CD4-positive, alpha-beta T cell (primary cell): ENCODE measurements at places on chromosomes 4 and X.

GRCh38 chrX:72143609-72143907 is 11.8 kb upstream of the RTL5 start:
- DNase-seq = no peak

DNA sequence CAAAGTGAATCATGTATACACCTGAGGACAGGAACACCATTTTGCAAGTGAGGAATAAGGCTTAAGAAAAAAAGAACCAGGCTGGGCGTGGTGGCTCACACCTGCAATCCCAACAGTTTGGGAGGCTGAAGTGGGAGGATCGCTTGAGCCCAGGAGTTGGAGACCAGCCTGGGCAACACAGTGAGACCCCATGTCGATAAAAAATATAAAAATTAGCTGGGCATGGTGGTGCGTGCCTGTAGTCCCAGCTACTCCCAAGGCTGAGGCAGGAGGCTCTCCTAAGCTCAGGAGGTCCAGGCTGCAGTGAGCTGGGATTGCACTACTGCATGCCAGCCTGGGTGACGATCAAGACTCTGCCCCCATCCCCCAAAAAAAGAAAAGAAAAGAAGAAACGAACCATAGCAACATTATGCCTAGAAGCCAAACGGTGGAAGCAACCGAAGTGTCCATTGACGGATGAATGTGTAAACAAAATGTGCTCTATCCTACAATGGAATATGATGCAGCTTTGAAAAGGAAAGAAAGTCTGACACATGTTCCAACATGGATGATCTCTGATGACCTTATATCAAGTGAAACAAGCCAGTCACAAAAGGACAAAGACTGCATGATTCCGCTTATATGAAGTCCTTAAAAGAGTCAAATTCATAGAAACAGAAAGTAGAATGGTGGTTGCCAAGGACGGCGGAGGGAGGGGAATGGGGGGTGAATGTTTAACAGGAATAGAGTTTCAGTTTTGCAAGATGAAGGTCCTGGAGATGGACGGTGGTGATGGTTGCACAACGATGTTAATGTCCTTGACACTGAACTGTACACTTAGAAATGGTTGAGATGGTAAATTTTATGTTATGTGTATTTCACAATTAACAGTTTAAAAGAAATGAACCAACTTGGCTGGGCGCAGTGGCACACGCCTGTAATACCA is 8.6 kb upstream of the KIAA0232 start:
- no peak for DNase-seq

GRCh38 chr4:127783026-127783769 is 1.1 kb downstream of the HSPA4L start:
- no peak for DNase-seq

GRCh38 chr4:144901141-144901540 is 196.9 kb downstream of the ANAPC10 start:
- no peak for DNase-seq

- DNase-seq = no peak
These were observed 99.4 kb upstream of the STX18 start for GRCh38 chr4:4641254-4641653.

DNA sequence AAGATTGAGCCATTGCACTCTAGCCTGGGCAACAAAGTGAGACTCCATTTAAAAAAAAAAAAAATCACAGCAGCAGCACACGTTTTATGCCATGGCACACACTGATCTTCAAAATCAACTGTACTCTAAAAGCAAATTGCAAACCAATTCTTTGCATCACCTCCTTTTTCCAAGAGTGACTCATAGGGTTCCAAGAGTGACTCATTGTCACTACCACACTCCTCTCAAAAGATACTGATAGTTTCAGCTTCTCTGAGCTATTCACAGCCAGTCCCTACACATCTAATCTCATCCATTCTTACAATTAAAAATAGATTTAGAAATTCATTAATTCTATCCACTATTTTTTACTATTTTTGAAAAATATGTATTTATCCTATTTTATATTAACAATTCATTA is 1494.9 kb upstream of the AGA start:
- no peak for DNase-seq

DNA sequence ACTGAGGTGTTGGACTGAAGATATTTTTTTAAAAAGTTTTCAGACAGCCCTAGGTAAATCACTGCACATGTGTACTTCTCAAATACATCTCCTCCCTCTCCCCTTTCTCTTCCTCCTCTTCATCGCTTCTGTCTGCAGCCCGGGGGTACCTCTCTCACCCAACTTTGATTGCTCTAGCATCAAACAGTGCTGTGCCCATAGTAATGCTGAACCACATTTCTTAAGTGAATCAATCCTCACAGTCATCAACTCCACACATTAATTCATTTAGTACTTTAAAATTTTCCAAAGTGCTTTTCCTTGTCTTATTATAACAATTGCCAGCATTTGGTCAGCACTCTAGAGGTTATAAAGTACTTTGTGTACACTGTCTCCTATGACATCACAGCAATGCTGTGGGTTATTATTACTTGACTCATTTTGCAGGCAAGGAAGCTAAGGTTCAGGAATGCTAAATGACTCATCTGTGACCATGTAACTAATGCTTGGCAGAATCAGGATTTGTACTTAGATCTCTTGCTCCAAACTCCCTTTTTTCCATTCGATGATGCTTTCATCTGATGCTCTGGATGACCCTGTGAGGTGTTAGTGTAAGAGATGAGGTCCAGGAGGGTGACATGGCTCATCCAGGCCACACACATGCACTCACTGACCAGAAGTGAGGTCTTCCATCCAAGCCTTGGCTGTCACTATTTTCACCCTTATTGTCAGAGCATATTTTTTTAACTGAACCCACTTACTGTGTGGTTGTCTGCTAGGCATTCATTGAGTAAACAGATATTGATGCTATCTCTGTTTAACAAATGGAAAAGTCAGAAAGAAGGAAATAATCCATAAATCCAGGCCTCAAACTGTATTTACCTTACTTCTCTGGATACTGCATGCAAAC is 58.8 kb downstream of the RHOH start:
- DNase-seq = no peak

DNA sequence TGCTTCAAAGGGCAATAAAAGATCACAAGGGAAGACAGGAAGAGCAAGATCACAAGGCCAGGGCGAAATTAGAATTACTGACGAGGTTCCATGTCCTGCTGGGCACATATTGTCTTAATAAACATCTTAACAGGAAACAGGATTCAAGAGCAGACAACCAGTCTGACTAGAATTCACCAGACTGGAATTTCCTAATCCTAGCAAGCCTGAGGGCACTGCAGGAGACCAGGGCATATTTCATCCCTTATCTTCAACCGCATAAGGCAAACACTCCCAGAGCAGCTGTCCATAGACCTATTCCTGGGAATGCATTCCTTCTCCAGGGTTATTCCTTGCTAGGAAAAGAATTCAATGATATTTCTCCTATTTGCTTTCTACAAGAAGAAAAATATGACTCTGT is 12.4 kb upstream of the TDO2 start:
- no peak for DNase-seq

- DNase-seq = no peak
These were observed 611.2 kb downstream of the PPP4R3C start for GRCh38 chrX:26851981-26852380.

DNA sequence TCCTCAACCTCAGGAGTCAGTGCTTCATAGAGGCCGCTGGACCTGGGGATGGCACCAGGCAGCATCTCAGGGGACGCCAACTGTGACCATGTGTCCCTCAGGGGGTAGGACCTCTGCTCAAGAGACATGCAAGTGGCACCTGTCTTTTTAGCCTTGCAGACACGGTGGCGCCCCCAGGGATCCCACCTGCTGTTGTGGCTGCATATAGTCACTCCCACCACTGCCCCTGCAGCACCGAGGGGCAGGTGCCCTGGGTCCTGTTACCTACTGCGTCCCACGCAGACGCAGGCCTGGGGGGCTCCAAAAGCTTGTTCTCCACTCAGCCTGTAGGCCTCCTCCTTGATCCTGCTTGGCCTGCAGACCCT is 2.5 kb downstream of the MYL5 start:
- peak; percentile 30 for DNase-seq
